Gastroesophageal sphincter (tissue), 4 donors: ENCODE measurements at places on chromosomes 6 and 20. TPM values are rescaled to one million over a fixed set of nuclear protein-coding genes. Genes with fewer than 3 reads are reported as not detected.

The RARS2 gene
- 23.6 TPM for total RNA-seq

The MCM9 gene
- 25.7 TPM for total RNA-seq

The ERVFRD-1 gene
- total RNA-seq: not detected

The CLPSL2 gene
- total RNA-seq: not detected

The FOXS1 gene
- total RNA-seq: 2.3 TPM

The TMEM181 gene
- total RNA-seq: 26.8 TPM

The PKIB gene
- total RNA-seq: 1.1 TPM

The CD93 gene
- 43.7 TPM for total RNA-seq

GRCh38 chr6:70222439-70222749 is 80.5 kb downstream of the COL9A1 start:
- ATAC-seq: no peak

- no peak for ATAC-seq
These were observed 740.1 kb downstream of the QKI start for GRCh38 chr6:164154588-164154987.

GRCh38 chr20:7540923-7541322 is 399.3 kb downstream of the HAO1 start:
- no peak for ATAC-seq

GRCh38 chr6:168368066-168368820 is 48.7 kb upstream of the DACT2 start:
- ATAC-seq: peak; percentile 69

GRCh38 chr6:158640519-158640918 is 4.0 kb downstream of the DYNLT1 start:
- ATAC-seq: no peak

GRCh38 chr20:63778857-63779256 is 39.3 kb downstream of the SLC2A4RG start:
- ATAC-seq: no peak

DNA sequence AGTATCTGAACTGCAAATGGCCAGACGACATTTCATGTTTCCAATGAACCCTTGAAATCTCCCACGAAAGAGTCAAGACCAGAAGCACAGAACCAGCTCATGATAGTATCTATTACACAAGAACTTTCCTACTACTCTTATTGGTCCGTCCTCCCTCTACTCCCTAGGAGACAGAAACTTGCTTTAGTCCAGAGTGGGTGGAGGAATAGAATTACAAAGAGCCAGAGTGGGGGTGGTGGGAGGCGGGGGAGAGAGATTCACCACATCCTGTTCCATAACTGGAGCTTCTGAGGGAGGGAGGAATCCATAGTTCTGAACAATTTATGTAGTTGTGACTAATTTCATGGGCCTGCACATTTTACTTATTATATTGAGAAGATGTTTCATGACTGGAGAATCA is 18.5 kb upstream of the WFDC10A start:
- ATAC-seq: no peak

DNA sequence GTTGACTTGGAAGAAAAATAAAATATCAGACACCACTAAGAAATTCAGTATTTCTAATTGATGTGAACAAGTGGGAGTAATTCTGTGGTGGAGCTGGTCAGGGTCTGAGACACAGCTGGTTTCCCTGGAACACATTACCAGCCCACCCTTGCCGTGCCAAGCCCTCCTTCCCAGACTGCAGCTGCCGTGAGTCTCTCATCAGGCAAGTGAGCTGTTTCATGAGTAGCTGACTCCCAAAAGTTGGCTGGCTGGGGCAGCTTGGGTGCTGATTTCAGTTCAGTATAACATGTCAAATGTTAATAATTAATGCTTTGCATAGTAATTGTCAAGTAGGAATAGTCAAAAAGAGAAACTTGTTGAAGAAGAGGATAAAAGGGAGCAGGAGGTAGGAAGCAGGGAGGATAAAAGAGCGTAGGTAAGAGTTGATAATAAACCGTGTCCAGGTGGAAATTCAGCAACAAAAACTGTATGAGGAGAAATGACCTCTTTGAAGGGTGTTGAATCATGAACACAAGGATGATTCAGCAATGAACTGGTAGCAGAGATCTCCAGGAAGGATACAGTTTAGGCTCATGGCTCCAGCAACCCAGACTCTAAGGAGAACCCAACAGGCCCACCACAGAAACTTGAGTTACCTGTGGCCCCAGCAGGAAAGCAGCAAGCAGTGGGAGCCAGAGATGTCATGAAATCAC is 110.9 kb upstream of the SSTR4 start:
- no peak for ATAC-seq

- ATAC-seq: no peak
These were observed 276.6 kb downstream of the CLIC5 start for GRCh38 chr6:45739058-45739457.

DNA sequence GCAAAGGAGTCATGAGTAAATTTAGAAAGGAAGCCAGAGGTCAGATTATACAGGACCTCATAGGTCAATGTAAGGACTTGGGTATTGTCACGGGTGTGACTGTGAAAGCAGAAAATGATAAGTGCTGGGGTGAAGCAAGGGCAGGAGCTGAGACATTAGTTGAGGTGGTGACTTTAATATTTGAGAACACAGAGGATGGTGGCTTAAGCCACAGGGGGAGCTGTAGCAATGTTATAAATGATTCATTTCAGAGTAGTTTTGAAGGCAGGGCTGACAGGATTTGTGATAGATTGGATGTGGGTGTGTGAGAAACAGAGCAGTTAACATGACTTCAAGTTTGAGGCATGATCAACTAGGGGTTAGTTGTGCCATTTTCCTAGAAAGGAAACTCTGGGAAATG is 659.9 kb downstream of the EPM2A start:
- ATAC-seq: no peak

- ATAC-seq: no peak
These were observed 107.8 kb upstream of the RNF217 start for GRCh38 chr6:124854338-124854922.

DNA sequence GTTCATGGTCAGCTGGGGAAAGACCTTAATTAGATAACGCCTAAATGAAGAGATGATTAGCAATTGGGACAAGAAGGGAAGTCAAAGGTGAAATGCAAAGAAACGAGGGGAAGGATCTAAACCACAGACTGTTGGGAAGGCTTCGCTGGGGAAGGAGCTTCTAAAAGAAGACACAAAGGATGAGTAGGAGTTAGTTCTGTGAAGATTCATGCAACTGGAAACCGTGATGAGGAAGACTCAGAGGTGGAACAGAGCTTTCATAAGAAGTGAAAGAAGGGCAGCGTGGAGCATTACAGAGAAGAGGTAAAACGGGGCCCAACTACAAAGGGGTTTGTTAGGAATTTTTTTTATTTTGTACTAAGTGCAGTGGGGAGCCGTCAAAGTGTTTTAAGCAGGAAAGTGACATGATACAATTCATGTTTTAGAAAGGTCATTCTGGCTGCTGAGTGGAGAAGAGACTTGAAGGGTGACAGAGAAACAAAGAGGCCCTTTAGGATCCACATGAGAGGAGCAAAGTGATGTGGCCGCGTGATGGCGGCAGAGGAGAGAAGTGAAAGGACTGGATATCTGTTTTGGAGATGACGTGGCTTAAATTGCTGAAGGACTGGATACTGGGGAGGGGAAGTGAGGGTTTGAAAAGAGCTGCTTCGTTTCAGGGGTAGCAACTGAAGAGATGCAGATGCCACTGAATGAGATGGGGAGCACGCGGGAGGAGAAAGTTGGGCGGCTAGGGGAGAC is 33.6 kb downstream of the TTI1 start:
- ATAC-seq: no peak

DNA sequence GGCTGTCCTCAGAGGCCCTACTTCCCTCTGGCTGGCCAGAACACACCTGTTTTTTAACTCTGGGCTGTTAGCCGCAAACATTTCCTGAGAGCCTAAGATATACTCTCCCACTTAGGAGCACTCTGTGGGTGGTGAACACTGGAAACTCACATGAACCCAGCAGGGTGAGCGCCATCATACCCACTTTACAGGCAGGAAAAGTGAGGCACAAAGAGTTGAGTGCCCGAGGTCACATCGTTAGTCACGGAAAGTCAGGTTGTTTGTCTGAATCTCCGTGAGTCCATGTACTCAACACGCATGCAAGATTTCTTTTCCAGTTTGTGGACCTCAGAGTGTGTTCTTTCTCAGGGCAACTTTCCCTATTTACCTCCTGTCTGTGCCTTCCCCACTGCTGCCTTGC is 1.9 kb downstream of the BAK1 start:
- ATAC-seq: no peak

- ATAC-seq: no peak
These were observed 49.8 kb downstream of the TPD52L1 start for GRCh38 chr6:125203395-125203794.

GRCh38 chr20:25125636-25126035 is 43.7 kb upstream of the VSX1 start:
- ATAC-seq: no peak

DNA sequence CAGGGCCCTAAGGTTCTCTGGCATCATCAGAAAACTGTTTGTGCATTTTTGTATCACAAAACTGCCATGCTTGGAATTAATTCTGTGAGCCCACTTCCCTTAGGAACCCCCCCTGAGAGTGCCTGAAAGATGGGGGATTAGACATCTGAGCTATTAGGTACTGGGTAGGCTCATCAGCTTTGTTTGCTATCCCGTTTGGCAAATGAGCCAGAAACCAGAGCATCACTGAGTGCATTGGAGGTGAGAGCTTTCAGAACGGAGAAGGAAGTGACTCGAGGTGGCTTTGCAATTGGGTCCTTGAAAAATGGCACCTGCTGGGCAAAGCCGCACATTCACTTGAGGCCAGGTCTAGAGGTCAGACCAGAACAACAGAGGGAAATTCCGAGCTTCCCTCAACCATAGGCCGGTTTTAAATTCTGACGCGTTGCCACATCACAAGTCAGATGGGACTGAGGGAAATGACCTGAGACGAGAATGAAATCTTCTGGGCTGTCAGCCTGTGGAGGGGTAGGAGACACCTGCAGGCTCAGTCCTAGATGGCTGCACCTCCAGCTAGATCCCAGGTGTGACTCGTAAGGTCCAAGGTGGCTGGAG is 8.4 kb upstream of the GLP1R start:
- ATAC-seq: no peak

GRCh38 chr6:133410638-133411435 is 169.7 kb downstream of the EYA4 start:
- ATAC-seq: no peak

- no peak for ATAC-seq
These were observed 17.9 kb downstream of the ABHD12 start for GRCh38 chr20:25372584-25373336.

GRCh38 chr20:24236201-24236600 is 233.2 kb upstream of the SYNDIG1 start:
- no peak for ATAC-seq
